ENCODE measurements at places on chromosomes 2 and 18.

- DNase-seq = peak; percentile 32
These were observed 19.2 kb upstream of the ASB1 start for GRCh38 chr2:238407566-238407965.

DNA sequence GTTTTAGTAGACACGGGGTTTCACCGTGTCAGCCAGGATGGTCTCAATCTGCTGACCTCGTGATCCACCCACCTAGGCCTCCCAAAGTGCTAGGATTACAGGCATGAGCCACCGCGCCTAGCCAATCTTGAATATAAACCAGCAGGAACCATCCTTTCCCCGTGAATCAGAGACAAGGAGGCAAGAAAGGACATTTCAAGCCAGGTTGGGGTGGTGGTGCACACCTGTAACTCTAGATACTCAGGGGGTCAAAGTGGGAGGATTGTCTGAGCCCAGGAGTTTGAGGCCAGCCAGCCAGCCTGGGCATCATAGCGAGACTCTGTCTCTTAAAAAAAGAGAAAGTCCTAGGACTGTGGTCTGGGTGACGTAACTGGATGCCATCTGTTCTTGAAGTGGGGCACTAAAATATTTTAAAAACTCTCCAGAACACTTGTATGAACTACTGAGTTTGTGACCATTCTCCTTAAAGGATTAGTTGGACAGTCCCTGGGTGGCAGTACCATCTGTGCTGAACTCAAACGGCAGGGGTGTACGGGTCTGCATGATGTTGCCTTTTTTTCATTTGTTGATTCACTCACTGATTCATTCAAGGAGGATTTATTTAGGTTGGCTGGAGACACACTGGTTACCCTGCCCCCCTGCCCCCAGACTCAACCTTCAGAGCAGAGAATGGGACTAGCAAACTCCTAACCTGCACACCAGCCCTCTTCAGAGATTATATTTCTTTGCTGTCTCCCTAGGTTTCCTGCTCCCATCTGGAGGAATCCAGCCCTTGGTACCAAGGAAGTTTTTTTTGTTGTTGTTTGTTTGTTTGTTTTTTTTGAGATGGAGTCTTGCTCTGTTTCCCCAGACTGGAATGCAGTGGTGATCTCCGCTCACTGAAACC lies 2.9 kb upstream of the TLX2 start:
- DNase-seq = no peak

DNA sequence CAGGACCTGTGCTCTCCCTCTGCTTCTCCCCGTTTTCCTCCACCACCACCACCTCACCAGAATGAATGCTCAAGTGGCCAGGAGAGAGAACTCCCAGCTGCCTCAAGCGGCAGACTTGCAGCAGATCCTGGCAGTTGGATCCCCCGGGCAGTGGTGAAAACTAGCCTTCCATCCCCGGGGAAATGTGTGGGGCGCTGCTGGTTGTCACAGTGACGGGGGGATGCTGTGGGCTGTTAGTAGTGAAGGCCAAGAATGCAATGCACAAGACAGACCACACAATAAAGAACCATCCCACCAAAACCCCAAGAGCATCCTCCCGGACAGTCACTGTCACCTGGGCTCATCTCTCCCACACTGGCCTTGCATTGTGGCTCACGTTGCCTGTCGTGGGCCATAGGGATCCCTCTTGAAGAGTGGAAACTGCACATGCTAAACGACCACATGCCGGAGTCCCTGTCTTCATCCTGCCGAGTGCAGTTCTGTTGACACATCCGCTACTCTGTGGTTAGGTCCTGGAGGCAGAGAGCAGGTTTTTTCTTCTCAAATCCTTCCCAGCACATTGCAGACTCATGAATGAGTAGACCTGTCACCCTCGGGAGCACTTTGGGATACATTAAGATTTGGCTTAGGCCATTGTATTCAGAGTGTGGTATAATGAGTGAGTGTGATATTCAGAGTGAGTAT lies 13.5 kb downstream of the SPATA3 start:
- peak; percentile 44 for DNase-seq

DNA sequence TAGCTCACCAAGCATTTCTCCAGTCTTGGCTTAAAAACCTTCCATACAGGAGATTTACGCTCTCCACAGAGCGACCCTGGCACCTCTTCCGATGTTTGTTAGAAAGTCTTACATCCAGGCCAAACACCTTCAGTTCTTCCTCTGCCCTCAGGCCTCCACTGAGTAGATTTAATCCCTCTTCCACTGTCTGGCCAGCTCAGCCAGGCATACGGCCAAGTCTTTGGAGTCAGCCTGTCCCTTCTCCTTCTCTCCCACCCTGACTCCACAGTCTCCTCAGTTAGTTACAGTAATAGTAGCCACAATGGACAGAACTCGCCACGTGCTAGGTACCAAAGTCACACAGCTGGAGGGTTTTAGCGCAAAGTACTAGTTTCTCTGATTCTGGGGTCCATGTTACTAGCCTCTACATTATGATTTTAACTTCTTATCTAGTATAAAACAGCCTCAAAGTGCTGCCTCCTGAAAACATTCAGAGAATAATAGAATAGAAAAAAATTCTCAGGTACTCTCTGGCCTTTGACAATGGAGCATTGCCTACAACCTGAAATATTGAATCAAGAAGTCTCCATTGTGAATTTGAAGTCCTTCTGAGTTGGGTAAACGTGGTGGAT lies 39.5 kb downstream of the THNSL2 start:
- DNase-seq = no peak

DNA sequence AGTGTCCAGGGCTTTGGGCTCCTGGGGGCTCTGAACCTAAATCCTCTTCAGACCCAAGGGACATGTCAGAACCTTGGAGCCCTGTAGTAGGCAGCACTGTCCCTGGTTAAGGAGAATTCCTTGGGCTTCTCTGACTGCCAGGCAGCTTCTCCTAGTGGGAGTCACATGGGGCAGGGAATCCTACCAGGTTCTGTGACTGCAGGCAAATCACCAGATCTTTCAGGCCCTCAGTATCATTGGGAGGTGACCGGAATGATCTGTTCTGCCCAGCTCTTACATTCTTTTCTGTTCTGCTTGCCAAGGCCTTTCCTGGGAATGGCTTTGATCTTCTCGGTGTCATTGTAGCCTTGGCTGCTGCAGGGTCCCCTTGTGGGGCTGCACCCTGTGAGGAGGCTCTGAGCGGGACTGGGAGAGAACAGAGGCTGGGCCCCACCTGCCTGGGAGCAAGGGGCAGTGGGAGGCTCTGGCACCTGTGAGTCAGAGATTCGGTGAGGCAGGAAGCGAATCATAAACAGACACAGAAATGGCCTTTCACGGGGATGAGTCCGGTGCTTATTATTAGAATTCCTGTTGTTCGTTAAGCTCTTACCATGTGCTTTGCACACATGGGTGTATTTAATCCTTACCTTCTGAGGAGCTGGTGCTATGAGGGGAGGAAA lies 14.1 kb downstream of the CEP68 start:
- no peak for DNase-seq
